Heart right ventricle (tissue), 16 donors: ENCODE measurements at places on chromosomes 4 and X. TPM values are rescaled to one million over a fixed set of nuclear protein-coding genes. Genes with fewer than 3 reads are reported as not detected.

Gene HSFX2
- total RNA-seq, result 0.33 TPM

Gene CAPN6
- total RNA-seq, result not detected

Gene ZNF674
- 2.5 TPM for total RNA-seq

Gene SHISA3
- 1.7 TPM for total RNA-seq

Gene CXCL8
- total RNA-seq, result not detected

Gene CSAG1
- not detected for total RNA-seq

Gene ZC4H2
- total RNA-seq, result 5.2 TPM

Gene ARHGAP24
- 35.5 TPM for total RNA-seq

Gene CDKL5
- total RNA-seq, result 9.5 TPM

Gene HTN3
- not detected for total RNA-seq

Gene DUSP21
- not detected for total RNA-seq

Gene ARMCX4
- 7.1 TPM for total RNA-seq

Gene LNX1
- total RNA-seq, result 16.1 TPM

Gene GSPT2
- 10.4 TPM for total RNA-seq

Gene CYTL1
- 0.92 TPM for total RNA-seq

Gene ARHGAP36
- not detected for total RNA-seq

Gene VEGFD
- 17.5 TPM for total RNA-seq

Gene ATP1B4
- total RNA-seq, result not detected

Gene HSPA4L
- 7.7 TPM for total RNA-seq

Gene MAPK10
- total RNA-seq, result 4.8 TPM

Gene ARMCX1
- 43.4 TPM for total RNA-seq

Gene XG
- 0.49 TPM for total RNA-seq

Gene TMPRSS11B
- total RNA-seq, result not detected

Gene CYP2U1
- total RNA-seq, result 6.4 TPM

Gene GPAT3
- 40.3 TPM for total RNA-seq

Gene ANXA5
- 119 TPM for total RNA-seq

Gene LPAR4
- 0.35 TPM for total RNA-seq
